ENCODE measurements at places on chromosomes 12 and 14.

GRCh38 chr14:50452296-50452695 lies 55.6 kb upstream of the CDKL1 start:
- DNase-seq = no peak

- no peak for DNase-seq
Measured at GRCh38 chr12:120909633-120910298, 5.6 kb upstream of the SPPL3 start.

DNA sequence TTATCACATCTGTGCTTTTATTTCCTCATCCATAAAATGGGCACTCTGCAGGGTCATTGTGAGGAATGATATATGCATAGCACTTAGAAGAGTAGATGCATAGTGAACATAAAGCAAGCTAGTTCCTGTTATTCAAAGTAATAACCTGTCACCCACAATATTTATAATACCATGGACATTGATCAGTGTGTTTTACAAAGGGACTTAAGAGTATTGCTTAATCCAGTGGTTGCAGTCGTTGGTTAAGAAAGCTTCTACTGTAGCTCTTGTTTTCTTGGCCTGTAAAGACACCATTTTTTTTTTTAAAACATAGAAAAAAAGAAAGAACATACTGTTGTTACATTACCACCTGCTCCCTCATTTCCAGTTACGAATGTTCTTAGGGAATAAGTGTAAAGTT lies 13.1 kb downstream of the METAP2 start:
- DNase-seq = no peak

- DNase-seq = no peak
Measured at GRCh38 chr12:84840356-84840755, 72.2 kb downstream of the SLC6A15 start.

GRCh38 chr12:109433618-109434017 lies 43.5 kb downstream of the KCTD10 start:
- DNase-seq = no peak

DNA sequence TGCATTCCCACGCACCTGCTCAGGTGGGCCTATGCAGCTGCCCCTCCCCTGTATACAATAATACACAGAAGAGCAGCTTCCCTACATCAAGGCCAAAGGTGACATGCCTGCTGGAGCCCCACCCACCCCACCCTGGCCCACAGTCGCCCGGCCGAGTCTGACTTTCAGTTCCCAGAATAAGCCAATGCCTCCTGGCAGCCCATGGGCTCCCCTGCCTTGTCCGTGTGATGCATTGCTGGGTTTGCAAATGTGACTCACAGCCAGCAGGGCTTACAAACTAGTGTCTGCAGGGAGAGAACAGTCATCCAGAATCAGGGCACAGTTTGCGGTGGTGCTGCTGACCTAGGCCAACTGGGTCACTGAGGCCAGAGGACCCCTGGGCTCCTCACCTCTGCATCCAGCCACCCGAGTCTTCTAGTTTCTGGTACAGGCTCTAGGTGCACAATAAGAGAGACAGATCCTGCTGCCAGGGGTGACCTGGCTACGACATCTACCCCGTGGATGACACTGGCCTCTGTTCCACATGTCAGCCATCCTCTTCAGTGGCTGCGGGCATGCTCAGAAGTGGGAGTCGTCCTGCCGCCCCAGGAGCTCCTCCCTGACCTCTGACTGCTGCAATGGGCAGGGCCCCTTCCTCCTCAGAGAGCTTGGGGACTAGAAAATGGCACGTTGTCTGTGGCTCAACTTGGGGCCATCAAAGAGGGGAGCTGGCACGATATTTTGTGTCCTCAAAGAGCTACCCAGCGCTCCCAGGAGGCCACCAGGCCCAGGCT lies 84.5 kb downstream of the CHGA start:
- no peak for DNase-seq

DNA sequence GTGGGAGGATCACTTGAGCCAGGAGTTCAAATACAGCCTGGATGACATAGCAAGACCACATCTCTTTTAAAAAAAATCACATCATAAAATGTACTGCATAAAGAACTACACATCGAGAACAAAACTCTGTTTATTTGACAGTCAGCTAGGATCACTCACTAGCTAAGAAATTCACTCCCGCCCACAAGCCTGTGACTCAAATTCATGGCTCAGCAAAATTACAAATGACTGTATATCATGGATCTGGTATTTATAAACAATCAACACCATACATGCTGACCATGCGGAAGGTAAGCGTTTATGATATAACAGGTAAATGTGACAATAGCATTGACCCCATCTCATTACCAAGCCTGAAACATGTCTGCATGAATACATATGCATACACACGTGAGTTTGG lies 206.5 kb downstream of the EFCAB11 start:
- DNase-seq = no peak

All from stimulated activated CD4-positive, alpha-beta T cell treated with anti-CD3 and anti-CD28 coated beads, Interleukin-1b, Interleukin-23, amount 100 ng/mL, for 1 hour (primary cell).